Fibroblast of the aortic adventitia (primary cell): ENCODE measurements at places on chromosomes 11 and 22. TPM values are rescaled to one million over a fixed set of nuclear protein-coding genes. Genes with fewer than 3 reads are reported as not detected.

Gene VPS51
- 211 and 336 TPM in 2 replicates for total RNA-seq

Gene PKDREJ
- total RNA-seq = 0.09 TPM in 1 of 2 replicates, not detected in the other

Gene OR52M1
- not detected in 2 replicates for total RNA-seq

Gene SLC5A12
- 0.09 TPM in 1 of 2 replicates, not detected in the other for total RNA-seq

Gene TMEM121B
- total RNA-seq = 0.09 and 0.16 TPM in 2 replicates

Gene PHOX2A
- not detected in 2 replicates for total RNA-seq

Gene ZP1
- total RNA-seq = not detected in 2 replicates

Gene OR52K2
- total RNA-seq = not detected in 2 replicates

Gene ME3
- total RNA-seq = 40.4 and 56.9 TPM in 2 replicates

Gene WNT7B
- total RNA-seq = 0.18 TPM in 1 of 2 replicates, not detected in the other

Gene SLC1A2
- 10.5 and 23.6 TPM in 2 replicates for total RNA-seq

Gene PNPLA3
- total RNA-seq = 2.9 and 4.5 TPM in 2 replicates

Gene CASP12
- 0.18 TPM in 1 of 2 replicates, not detected in the other for total RNA-seq

Gene TMPRSS13
- not detected in 2 replicates for total RNA-seq

Gene FAM89B
- 5.6 and 21.6 TPM in 2 replicates for total RNA-seq

Gene LMNTD2
- total RNA-seq = 0.36 TPM in 1 of 2 replicates, not detected in the other

Gene SLCO2B1
- 2.0 TPM in 1 of 2 replicates, not detected in the other for total RNA-seq

Gene KLHL35
- total RNA-seq = 3.0 and 3.8 TPM in 2 replicates

Gene ANO9
- not detected in 2 replicates for total RNA-seq

Gene KCNK4
- not detected in 2 replicates for total RNA-seq

Gene MS4A4E
- not detected in 2 replicates for total RNA-seq

Gene ASPHD2
- 2.9 and 4.2 TPM in 2 replicates for total RNA-seq

Gene TECTA
- 0.36 and 1.5 TPM in 2 replicates for total RNA-seq

Gene DBX1
- not detected in 2 replicates for total RNA-seq

Gene RCN1
- total RNA-seq = 317 and 427 TPM in 2 replicates

Gene HEPN1
- not detected in 2 replicates for total RNA-seq

Gene MAPK8IP2
- total RNA-seq = 0.27 and 1.1 TPM in 2 replicates

Gene MS4A7
- not detected in 2 replicates for total RNA-seq

Gene MRGPRF
- 34.3 and 41.8 TPM in 2 replicates for total RNA-seq

Gene GLYAT
- not detected in 2 replicates for total RNA-seq

Gene TRIM34
- 15.5 and 41.0 TPM in 2 replicates for total RNA-seq

Gene OR52E1
- total RNA-seq = not detected in 2 replicates

Gene ACER3
- total RNA-seq = 5.3 and 15.3 TPM in 2 replicates

Gene TMPRSS4
- total RNA-seq = not detected in 2 replicates

Gene SAA4
- total RNA-seq = 0.27 TPM in 1 of 2 replicates, not detected in the other

Gene KRTAP5-10
- total RNA-seq = not detected in 2 replicates

Gene OSBP2
- 1.3 and 11.1 TPM in 2 replicates for total RNA-seq

Gene MYRF
- total RNA-seq = 0.16 and 0.18 TPM in 2 replicates

Gene BDNF
- total RNA-seq = 2.0 and 8.1 TPM in 2 replicates

Gene SLC22A25
- total RNA-seq = not detected in 2 replicates

Gene YPEL1
- 1.3 and 4.4 TPM in 2 replicates for total RNA-seq

Gene OR52N4
- not detected in 2 replicates for total RNA-seq

Gene GPHA2
- not detected in 2 replicates for total RNA-seq

Gene ADORA2A
- 0.45 and 0.74 TPM in 2 replicates for total RNA-seq

Gene FIBIN
- 15.5 and 22.6 TPM in 2 replicates for total RNA-seq

Gene LIF
- 0.57 and 6.2 TPM in 2 replicates for total RNA-seq
